SK-N-MC (cell line): ENCODE measurements at places on chromosomes 4 and X.

DNA sequence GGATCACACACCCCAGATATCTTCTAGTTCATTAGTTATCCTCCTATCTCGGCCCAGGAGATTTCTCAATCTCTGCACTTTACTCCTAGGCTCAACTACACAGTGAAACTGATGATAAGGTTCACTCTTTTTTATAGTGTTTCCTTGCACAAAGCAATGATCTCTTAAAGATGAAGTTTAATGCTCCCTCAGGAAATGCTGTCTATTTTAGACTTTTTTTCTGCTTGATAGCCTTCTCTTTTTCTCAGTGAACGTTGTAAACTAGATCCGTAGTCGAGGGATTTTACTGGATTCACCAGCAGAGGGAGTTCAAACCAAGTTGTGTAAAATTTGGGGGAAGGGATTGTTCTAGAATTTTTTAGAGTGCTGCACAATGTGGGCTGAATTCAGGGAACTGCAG lies 269.6 kb downstream of the GBA3 start:
- peak; percentile 22 for DNase-seq

DNA sequence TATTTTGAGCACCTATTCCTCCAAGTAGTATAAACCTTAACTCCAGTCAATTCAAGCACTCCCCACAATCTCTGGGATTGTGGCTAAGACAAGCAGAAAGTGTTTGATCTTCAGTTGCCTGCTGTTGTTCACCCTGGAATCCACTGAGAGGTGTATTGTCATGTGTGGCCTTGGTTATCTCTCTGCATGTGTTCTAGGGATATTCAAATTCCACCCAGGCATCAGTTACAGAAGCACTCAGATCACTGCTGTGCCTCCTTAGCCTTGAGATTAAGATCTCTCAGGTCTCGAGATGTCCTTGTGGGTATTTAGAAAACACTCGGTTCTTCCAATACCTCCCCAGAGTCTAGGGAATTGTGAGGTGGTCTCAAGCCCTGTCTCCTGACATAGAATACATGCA lies 213.3 kb downstream of the SMARCA1 start:
- no peak for DNase-seq

DNA sequence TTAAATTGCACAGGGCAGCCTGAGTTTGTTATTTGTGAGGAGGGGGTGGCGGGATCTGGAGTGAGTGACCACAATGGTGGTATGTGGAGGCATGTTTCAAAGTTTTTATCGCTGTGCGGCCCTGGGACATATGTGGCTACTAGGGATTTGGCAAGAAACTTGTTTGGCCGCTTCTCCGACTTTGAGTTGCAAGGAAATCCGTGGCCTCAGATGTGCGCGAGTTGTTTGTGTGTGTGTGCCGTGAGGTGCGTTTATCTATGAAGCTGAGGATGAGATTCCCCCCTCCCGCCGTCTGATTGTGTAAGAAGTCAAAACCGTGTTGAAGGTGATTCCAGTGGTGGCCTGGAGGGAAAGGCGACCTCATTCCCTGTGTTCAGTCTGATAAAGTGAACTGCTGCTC lies 1.4 kb downstream of the JADE3 start:
- DNase-seq = no peak

- no peak for DNase-seq
Measured at GRCh38 chr4:97720869-97721432, 422.3 kb downstream of the STPG2 start.

- DNase-seq = no peak
Measured at GRCh38 chrX:153400146-153401132, 711 bp downstream of the PNMA6E start.

GRCh38 chr4:25834411-25835107 lies 28.2 kb downstream of the SEL1L3 start:
- DNase-seq = no peak

DNA sequence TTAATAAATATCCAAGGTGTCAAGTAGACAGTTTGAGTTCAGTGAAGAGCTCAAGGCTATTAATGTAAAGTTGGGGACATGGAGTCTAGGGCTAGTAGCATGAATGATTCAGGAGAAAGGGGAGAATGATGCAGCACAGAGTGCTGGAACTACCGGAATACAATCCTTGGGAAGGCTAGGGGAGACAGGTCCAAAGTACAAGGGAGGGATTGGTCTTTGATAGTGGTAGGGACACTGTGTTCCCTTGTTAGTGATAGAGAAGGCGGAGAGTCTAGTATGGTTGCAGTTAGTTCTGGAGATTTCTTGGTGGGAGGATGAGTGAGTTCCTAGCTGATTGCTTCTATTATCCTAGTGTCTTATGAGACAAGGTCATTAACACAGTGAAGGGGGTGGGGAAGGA lies 8.7 kb downstream of the GCNA start:
- DNase-seq = no peak

DNA sequence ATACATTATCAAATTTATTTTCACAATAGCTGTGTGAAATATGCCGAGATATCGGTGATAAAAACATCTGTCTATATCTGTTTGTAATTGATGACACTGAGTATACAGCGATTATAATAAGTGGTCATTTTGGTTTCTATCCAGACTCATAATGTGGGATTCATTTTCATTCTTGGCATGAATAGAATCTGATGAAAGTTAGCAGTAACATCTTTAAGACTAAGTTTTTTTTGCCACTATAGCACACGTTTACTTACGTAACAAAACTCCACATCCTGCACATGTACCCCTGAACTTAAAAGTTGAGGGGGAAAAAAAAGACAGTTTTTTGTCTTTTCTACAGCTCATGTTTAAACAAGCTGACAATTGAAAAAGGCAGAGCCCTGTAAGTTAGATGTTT lies 86.4 kb downstream of the PPA2 start:
- DNase-seq = no peak

DNA sequence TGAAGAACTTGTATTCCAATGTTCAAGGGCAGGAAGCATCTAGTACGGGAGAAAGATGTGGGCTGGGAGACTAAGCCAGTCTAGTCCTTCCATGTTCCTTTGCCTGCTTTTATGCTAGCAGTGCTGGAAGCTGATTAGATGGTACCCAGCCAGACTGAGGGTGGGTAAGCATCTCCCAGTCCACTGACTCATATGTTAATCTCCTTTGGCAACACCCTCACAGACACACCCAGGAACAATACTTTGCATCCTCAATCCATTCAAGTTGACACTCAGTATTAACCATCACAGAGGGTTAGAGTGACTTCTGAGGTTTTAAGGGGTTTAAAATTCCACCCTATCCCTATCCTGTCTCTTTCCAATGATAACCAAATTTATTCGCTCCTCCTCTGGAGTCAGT lies 6.5 kb downstream of the HMGN5 start:
- DNase-seq = no peak

- no peak for DNase-seq
Measured at GRCh38 chr4:79178760-79179159, 147.1 kb downstream of the NAA11 start.

GRCh38 chr4:146123231-146123630 lies 52.3 kb upstream of the LSM6 start:
- no peak for DNase-seq

GRCh38 chr4:29052266-29052665 lies 1667.9 kb upstream of the PCDH7 start:
- no peak for DNase-seq

DNA sequence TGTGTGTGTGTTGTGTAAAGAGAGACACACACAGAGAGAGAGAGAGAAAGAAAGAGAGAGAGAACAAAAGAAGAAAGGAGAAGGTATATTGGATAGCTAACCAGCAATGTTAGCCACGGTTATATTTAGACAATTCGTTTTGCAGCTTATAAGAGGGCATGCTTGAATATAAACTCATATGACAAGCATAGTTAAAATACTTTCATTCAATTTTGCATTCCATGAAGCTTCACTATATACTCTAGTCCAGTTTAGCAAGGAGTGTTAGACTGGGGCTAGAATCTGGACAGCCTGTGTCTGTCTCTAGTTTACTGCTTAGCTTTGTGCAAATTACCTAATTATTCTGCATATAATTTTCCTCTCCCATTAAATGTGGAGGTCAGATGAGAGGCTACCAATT lies 525.9 kb upstream of the ZFP42 start:
- no peak for DNase-seq

DNA sequence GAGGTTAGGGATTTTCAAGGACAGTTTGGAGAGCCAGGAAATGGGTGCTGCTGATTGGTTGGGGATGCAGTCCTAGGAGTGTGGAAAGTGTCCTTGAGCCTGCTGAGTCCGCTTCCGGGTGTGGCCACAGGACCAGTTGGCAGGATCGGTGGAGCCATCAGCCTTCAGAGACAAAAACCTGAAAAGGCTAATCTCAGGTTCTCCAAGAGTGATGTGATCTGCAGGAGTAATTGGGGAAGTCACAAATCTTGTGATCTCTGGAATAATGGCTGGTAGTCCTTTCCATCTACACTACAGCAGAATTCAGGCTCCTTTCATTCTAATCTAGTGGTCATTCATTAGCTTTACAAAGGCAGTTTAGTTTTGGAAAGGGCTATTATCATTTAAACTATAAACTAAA lies 55.9 kb upstream of the BMP2K start:
- no peak for DNase-seq

DNA sequence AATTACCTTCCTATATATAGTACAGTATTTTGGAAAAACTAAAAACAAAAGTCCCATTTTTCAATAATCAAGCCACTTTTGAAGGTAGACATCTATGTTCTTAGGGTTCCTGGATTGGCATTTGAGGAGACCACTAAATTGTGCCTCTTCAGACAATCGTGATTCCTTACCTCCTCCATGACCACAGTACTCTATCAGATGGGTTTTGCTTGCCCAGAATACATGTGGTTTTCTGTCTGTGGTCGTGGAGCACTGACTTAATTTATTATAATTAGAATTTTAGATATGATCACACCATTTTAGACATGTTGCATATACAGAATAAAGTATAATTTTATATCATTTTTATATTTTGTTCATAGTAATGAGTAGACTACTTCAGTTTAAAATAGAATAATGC lies 67.9 kb downstream of the NDST3 start:
- DNase-seq = no peak

DNA sequence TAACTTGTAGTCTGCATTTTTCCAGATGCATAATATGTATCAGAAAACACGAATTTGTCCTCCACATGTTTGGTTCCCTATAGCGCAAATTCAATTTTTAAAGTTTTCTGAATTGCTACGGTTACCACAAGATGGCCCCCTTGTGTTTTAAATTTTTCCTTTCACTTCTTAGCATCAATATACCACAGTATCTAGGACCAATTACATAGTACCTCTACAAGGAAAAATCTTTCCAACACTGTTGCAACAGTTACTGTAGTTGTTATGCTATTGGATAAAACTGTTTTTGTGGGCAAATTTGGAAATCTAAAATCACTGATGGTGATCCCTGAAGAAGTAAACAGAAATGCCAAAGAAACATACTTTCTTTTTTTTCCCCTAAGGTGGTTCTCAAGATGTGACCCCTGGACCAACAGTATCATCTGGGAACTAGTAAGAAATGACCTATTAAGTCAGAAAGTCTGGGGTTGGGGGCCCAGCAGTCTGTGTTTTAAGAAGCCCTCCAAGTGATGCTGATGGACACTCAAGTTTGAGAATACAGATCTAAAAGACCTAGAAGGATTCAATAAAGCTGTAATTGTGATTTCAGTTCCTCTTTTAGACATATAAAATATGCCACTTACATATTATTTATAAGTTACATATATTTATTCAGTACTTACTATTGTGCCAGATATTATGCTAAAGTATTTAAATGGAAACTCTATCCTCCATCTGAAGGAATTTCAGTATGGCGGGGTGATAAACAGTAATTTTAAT lies 3.1 kb downstream of the ZGRF1 start:
- peak; percentile 6 for DNase-seq

GRCh38 chr4:145540235-145540634 lies 58.6 kb downstream of the SMAD1 start:
- peak; percentile 72 for DNase-seq

GRCh38 chr4:2793586-2794485 lies 951 bp downstream of the SH3BP2 start:
- DNase-seq = no peak

- no peak for DNase-seq
Measured at GRCh38 chrX:43745938-43746721, 90.0 kb downstream of the MAOA start.

DNA sequence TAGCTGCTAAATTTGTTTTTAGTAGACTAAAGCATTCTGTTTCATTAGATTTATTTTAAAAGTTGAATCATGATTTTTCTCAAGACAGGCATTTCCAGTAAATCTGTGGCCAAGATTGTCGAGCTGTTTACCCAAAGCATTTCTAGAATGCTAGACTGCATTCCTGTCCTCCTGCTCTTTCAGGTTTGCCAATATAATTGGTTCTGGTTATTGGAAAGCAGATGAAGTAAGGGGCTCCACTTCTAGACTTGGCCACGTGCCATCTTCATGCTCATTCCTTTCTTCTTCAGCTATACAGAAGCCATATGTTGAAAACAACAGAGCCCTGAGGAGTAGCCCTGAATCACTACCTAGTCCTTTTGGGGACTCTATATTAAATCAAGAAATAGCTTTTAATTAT lies 62.5 kb downstream of the PGRMC2 start:
- no peak for DNase-seq

- DNase-seq = no peak
Measured at GRCh38 chrX:134607523-134607922, 50.7 kb downstream of the PLAC1 start.

GRCh38 chr4:2436301-2436700 lies 17.5 kb downstream of the CFAP99 start:
- no peak for DNase-seq

DNA sequence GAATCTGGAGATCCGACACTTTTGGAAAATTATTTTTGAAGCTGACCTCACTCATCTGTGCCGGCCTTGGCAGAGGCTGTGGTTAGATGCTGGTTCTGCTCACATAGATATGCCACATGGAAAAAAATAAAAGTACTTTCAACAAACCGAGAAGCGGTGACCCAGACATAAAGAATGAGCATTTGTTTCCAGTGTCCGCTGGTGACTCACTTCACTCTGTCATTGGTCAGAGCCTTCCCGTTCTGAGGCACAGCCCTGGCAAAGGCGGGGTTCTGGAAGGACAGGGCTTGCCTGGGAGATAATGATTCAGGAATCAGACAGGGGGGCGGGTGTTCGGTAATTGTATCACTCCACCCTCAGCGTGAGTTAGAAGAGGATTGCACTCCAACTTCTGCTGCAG lies 172.4 kb upstream of the MXRA5 start:
- no peak for DNase-seq

DNA sequence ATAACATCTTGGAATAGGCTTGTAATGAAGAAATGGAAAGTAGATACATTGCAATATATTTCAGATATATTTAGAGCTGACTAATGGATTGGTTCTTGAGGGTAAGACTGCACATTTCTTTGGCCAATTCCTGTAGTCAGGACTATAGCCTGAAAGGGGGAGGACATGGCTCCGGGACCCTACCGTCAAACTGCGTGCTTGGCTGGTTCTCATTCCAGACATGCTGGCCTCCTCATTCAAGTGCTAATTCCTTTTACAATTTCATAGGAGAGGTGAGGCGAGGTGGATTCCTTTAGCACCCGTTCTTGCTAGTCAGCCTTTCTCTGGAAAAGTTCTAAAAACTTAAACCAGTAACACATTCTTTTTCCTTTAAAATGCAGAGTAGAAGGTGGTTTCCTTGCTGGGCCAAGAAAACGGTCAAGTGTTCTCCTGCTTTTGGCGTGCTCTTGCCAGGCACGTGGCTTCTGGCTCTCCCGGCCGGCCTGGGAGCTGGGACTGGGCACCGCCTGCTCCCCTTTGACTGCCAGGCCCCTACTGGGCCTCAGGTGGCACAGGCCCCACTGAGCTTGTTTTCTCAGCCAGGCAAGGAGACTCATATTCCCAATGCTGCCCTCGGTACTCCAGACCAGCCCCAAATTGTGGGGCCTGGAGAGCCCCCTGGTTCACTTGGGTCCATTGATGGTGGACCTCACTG lies 167.2 kb downstream of the STK32B start:
- DNase-seq = no peak
